ENCODE measurements at places on chromosomes 2 and 18. TPM values are rescaled to one million over a fixed set of nuclear protein-coding genes. Genes with fewer than 3 reads are reported as not detected.

DUSP19 gene
- polyA plus RNA-seq: 4.1 TPM

LINC00305 gene
- not detected for polyA plus RNA-seq

BUB1 gene
- 17.8 TPM for polyA plus RNA-seq

CCDC85A gene
- 2.5 TPM for polyA plus RNA-seq

TBR1 gene
- polyA plus RNA-seq: 0.08 TPM

FAM237A gene
- not detected for polyA plus RNA-seq

FOXD4L1 gene
- polyA plus RNA-seq: 0.34 TPM

C2orf80 gene
- not detected for polyA plus RNA-seq

DNA sequence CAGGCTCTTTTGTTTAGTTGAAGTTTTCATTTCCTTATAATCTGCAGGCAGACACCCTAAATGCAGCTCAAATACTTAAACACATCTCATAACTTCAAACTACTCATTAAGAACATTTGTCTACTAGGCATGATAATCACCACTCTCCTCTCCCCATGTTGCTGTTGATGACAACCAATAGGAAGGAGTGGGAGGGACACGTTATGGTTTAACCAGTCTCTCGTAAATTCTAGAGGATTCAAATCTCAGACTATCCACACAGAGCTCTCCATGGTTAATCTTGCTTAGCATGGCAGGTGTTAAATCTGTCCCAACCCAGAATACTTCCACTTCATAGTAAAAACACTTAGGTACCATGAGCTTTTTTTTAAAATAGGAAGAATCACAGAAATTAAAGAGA, 127.4 kb upstream of the AQP4 start:
- no peak for DNase-seq

- no peak for DNase-seq
Observed at GRCh38 chr2:239324456-239324855, 76.4 kb downstream of the HDAC4 start.

DNA sequence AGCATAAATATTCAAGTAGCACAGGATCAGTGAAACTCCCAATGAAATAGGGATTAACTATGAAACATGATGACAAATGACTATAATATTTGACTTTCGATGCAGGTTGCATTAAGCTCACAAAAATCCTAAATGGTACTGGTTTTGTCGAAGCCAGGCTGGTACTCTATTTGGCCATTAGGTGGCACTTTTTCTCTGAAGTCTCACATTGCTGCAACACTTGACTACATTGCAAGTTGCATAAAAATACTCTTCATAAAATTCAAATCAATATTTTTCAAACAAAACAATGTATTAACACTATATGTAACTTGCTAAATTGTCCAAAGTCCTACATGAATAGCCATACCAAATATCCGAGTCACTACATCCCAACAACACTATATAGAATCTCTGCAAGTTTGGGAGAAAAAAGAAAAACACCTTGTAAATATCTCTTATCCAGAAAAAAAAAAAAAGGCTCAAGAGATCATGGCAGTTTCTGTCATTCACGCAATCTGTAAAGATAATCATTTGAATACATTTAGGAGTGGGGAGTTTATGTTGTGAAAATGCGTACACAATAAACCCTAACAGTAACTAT, 9.5 kb downstream of the RTTN start:
- DNase-seq: peak; percentile 19

DNA sequence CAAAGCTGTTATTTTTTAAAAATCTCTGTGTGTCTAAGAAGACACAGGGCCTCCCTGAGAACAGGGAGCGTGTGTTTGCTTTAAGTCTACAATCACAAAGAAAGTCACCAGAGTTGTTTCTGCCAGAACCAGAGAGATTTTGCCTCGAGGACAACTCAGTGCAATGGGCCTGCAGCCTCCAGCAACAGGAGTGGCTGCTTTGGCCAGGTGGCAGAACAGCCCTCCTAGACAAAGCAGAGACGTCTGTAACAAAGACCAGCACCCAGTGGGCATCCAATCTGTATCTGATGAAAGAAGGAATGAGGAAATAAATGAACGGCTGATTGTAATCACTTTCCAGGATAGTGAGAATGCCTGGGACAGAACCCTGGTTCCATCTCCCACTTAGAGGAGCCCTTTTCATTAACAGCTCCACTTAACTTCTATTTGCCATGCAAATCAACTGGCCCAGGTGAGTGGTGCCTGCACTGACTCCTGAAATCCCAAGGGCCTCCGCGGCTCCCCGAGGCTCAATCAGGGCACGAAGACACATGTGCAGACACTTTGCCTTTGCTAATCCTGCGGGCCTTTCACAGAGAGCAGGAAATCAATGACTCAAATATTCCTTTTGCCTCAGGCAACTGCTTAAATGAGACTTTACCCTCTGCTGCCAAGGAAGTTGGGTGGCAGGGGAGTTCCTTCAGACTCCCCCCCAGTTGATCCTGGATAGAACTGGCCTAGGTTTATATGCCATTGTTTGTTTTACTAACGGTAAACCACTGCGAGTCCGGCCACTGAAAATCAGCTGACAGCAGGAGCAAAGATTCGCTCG, 146.5 kb downstream of the CABLES1 start:
- no peak for DNase-seq

DNA sequence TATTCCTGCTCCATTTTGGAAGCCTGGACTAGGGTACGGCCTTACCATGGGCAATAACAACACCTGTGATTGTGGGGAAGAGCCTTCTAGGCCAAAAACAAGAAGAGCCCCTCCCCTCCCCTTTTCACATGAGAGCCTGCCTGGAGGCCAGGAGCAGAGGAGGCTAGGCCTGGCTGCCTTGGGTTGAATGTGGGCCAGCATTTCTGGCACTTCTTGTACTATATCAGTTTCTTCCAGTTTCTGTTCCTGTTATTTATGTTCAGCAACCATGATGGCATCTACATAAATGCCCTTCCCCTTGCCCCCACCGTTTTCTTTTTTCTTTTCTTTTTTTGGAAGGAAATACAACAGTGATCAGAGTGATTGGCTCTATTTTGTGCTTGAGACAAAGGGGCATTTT, 58.4 kb downstream of the KCTD18 start:
- no peak for DNase-seq

GRCh38 chr2:38742797-38743559, 8.2 kb downstream of the SRSF7 start:
- DNase-seq: no peak

DNA sequence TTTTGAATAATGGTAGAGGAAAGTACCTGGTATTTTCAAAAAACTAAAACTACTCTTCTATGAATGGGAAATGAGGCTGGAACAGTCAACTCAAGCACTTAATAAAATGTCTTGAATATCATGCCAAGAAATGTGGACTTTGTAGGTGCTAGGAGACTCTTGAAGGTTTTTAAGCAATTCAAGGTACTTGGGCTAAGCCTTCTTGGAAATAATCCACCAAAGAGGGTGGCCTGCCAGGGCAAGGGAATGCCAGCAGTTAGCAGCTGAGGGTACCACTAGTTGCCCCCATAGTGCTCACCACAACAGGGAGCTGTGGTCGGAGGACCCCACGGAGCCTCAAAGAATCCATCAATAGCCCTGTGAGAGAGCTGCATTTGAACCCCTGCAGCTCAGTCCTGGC, 14.6 kb upstream of the ACYP2 start:
- DNase-seq: no peak

DNA sequence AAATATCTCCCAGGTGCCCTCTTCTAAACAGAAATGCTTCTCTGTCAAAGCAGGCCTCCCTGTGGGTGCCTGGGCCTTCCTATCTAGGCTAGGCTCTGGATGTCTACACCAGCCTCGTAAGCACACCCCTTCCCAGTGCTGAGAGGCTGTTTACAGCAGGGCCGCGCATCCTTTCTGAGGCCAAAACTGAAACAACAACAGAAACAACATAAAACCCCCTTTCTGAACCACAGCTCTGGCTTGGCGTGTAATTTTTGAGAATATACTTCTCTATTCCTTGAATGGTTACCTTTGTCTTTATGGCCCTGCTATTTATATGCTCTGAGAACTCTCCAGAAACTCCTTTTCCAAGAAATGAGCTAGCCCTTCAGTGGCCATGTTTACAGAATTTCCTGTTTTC, 118.4 kb downstream of the BCL2L11 start:
- DNase-seq: no peak

GRCh38 chr2:64910972-64911433, 78.2 kb upstream of the SLC1A4 start:
- DNase-seq: no peak

GRCh38 chr18:50011813-50012435, 183.0 kb downstream of the MYO5B start:
- no peak for DNase-seq

DNA sequence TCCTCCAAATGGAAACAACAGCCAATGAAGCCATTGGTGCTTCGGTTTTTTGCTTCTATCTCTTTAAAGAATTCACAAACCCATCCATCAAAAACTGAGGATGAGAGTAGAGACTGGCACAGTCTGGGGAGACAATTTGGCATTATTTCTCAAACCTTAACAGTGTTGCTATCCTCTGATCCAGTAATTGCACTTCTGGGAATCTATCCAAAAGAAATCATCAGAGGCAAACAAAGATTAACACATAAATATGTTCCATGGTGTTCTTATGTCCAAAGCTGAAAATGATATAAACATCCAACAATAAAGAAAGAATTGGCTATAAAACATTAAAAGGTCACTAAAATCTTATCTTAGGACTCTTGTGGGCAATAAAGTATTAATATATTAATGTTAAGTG, 35.1 kb downstream of the REEP1 start:
- no peak for DNase-seq

DNA sequence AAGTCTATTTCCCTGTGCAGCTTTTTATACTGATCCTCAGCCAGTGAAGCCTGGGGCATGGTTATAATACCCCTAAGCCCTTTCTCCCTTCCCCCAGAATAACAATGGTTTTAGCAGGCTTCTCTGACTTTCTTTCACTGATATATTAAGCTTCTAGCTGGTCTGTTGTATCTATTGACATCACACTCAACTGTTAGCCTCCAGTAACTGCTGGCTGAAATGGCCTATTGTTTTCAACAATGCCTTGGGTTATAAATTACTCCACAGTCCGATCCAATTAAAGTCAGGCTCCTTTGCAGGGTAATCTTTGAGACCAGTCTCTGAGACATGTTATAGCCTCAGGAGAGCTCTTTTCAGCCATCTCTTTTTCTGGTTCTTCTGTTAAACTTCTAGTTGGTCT, 2.9 kb upstream of the SLC9A4 start:
- DNase-seq: no peak

GRCh38 chr2:187566266-187566665, 12.0 kb upstream of the TFPI start:
- no peak for DNase-seq

DNA sequence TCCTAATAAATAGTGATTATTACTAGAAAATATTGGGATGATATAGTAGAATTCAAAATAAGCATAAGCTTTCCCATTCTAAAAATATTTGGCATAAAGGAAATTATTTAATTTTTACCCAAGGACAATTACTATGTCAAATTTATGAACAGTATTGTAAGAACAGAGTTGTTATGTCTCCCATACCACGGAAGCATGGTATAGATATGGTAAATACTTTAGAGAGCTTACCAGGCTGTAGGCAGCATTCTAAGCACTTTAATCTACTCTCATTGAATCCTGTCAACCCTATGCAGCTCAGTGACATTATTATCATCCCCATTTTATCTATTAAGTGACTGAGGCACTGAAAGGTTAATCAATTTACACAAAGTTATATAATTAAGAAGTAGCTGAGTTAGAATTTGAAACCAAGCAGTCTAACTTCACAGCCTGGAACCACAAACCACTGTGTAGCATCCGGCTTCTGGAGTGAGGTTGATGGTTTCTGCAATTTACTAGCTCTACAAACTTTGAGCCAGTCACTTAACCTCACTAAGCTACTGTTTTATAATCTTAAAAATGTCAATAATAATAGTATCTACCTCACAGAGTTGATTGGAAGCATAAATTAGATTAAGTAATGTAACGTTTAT, 323.7 kb downstream of the ARHGAP15 start:
- no peak for DNase-seq

DNA sequence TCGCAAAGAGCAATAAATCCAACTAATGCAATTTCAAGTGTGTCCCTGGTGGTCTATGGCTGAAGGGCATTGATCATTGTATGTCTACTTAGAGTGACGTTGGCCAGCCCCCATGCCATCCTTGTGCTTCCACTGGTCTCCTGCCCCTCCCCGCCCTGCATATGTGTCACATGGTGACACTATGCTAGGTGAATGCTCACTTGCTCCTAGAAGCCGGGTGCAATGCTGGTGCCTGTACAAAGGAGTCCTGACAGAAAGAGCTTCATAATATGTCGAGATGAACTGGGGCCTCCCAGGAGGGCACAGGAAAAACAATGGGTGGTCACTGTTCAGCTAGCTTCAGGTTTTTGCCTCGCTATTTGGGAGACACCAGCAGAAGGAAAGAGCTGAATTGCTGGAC, 5.9 kb upstream of the TRABD2A start:
- DNase-seq: no peak

DNA sequence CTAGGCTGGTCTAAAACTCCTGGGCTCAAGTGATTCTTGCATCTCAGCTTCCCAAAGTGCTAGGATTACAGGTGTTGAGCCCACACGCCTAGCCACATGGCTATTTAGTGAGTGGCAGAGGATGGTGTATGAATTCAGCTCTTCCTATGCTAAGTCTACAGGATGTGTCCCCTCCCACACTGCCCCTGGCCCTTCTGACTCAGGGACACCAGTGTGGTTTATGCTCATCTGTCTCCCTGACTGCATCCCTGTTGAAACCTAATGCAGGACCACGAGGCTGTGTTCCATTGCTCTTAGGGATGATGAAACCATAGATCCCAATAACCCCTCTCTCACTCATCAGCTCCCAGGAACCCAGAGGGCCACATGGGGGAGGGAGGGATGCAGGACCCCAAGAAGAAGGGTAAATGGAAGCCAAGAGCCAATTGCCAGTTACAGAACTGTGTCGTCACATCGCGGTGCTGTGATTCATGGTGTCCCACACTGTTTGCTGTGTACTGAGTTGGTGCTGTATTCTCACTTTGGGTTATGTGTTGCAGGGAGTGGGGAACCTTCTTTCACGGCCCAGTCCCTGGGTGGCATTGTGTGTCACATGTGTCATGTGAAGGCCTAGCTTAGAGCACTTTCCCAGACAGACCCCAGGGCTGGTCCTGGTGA, 102.9 kb upstream of the HAAO start:
- DNase-seq: no peak

DNA sequence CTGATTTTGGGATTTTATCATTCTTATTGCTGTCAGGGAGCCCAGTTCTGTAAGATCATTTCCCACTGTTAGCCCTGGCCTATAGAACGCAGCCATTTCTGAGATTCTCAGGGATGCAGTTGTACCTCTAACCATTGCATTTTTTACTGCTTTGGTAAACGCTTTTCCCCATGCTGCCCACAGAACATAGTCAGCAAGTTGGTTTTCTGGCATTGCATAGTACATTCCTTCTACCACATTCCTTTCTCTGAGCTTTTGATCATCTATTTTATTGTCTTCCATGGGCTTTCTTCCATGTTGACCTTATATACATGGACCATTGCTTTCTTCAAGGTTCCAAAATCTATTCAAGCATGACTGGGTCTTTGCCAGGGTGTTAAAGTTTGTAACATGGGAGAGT, 86.8 kb upstream of the ST6GAL2 start:
- no peak for DNase-seq

DNA sequence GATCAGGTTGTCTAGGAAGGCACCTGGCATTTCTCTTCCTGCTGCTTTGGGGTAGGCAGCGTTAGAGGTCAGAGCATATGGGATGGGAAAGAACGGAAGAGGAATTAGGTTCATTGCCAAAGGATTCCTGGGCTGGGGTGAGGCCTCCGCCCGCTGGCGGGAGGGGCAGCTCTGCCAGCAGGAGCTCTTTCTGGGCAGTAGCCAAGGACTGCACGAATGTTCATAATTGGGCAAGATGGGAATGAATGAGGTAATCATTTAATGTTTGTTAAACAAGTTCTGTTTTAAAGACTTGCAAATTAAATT, 253.9 kb downstream of the AGAP1 start:
- no peak for DNase-seq

- DNase-seq: no peak
Observed at GRCh38 chr18:36856815-36857214, 27.9 kb downstream of the KIAA1328 start.
